Activated naive CD4-positive, alpha-beta T cell (primary cell): ENCODE measurements at places on chromosomes 12 and 14.

DNA sequence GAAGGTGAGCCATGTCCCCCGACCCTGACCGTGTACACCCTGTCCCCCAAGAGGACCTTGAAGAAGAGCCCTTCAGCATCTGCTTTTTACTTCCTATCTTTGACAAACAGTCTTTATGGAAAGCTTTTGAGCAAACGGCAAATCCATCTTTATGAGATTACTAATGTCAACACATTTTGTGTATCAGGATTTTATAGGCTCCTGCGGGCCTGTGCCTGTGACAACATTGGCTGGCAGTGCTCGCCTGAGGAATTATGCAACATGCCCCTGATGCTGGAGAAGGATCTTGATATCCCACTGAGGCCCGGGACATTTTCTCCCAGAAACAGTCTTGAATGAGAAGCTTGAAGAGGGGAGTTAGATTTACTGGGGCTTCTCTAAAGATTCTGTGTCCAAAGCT is 416.5 kb downstream of the NRXN3 start:
- DNase-seq = no peak

DNA sequence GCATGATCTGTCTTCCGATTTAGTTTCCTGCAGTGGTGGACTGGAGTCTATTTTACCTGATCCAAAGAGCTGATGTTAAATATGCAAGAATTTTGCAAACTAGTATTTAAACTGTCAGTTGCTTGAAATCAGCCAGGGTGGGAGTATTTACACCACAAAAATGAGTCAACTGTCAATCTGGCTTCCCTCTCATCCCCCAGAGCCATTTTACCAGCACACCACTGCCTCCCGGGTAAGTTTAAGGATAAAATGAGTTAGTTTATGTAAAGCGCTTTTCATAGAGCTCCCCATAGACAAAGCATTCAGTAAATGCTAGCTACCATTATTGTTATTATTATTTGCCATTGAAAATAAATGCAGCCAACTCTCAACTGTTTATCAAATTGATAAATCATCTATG is 106.3 kb upstream of the FRMD6 start:
- DNase-seq = no peak

DNA sequence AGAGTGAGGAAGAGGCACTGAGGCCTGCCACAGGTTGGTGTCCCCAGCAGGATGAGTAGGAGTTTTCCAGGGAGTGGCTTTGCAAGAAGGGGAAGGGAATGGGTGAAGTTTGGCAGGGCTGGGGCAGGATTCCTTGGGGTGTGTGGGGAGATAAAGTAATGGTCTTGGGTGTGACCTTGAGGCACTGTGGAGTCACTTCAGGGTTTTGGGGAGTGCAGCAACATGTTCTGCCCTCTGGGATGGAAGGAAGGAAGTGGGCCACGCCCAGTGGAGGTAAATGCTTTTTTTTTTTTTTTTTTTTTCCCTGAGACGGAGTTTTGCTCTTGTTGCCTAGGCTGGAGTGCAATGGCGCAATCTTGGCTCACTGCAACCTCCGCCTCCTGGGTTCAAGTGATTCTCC is 108.9 kb downstream of the ADCK1 start:
- DNase-seq = no peak

DNA sequence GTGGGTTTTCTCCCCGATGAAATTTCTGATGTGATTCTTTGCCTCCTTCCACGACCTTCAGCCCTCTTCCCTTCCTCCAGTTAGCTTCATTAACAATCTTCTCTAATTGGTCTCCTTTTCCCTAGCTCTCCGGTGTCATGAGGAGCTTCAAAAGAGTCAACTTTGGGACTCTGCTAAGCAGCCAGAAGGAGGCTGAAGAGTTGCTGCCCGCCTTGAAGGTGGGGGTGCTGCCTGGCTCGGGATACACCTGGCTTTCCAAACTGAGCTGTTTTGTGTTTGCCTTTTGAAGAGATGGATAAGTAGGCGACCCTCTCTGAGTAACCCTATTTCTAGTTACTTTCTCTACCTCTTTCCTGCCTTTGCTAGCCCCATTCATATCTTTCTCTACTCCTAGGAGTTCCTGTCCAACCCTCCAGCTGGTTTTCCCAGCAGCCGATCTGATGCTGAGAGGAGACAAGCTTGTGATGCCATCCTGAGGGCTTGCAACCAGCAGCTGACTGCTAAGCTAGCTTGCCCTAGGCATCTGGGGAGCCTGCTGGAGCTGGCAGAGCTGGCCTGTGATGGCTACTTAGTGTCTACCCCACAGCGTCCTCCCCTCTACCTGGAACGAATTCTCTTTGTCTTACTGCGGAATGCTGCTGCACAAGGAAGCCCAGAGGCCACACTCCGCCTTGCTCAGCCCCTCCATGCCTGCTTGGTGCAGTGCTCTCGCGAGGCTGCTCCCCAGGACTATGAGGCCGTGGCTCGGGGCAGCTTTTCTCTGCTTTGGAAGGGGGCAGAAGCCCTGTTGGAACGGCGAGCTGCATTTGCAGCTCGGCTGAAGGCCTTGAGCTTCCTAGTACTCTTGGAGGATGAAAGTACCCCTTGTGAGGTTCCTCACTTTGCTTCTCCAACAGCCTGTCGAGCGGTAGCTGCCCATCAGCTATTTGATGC is 797 bp downstream of the ESPL1 start:
- DNase-seq = no peak

- no peak for DNase-seq
Measured at GRCh38 chr14:80095623-80096022, 115.7 kb downstream of the DIO2 start.

- no peak for DNase-seq
Measured at GRCh38 chr14:36317650-36318049, 2.8 kb downstream of the MBIP start.

DNA sequence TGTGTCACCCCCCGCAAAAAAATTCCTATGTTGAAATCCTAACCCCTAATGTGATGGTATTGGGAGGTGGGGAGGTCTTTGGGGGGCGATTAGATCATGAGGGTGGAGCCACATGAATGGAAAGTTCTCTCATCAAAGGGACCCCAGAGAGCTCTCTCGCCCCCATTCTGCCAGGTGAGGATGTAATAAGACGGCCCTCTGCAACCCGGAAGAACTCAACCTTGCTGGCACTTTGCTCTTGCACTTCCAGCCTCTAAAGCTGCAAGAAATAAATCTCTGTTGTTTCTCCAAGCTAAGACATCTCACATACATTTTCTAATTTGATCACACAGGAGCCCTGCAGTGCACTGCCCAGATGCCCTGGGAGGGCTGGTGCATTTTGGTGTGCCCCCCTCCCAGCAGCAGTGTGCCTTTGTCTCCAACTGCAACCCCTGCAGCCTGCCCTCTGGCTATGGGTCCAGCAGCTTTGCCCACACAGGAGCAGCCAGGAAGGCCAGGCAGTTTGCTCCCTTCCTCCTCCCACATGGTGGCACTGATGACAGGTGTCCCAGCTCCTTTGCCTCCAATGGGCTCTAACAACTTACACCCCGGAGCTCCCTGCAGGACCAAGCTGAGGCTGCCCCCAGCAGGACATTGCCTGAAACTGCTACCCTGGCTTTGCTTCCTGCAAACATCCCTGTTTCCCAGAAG is 59.3 kb downstream of the C14orf132 start:
- no peak for DNase-seq

- DNase-seq = no peak
Measured at GRCh38 chr12:66050283-66050576, 80.3 kb downstream of the LLPH start.

- no peak for DNase-seq
Measured at GRCh38 chr12:132524405-132524804, 34.5 kb downstream of the FBRSL1 start.
